ENCODE measurements at places on chromosomes 7 and 10.

DNA sequence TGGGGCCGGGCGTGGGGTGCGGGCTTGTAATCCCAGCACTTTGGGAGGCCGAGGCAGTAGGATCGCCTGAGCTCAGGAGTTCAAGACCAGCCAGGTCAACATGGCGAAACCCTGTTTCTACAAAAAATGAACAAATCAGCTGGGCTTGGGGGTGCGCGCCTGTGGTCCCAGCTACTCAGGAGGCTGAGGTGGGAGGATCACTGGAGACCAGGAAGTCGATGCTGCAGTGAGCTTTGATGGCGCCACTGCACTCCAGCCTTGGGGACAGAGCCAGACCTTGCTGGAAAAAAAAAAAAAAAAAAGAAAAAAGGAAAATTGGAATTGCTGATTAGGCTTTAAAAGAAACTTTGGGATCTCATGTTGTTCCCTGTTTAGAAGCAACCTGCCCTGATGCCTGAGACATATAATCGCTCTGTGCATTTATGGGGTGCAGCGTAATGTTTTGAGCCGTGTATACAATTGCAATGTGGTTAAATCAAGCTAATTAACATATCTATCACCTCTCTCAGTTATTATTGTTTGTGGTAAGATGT is 851 bp downstream of the AKR1E2 start:
- no peak for DNase-seq

DNA sequence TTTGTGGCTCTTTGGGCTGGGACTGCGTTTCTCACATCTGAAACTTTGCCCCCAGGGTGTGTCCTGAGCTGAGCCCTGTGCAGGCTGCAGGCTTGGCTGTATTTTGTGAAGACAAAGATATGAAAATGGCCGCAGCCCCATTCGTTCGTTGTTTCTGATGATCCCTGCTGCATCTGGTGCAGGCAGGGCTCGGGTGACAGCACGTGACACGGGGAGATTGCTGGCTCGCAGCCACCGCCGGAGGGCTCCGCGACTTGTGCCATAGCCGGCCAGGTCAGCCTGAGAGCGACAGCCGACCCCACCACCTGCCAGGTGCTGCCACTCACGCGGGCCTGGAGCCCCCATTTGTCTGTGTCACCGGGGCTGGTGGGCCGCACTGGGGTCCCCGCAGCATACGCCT is 81.3 kb downstream of the ZRANB1 start:
- DNase-seq = no peak

DNA sequence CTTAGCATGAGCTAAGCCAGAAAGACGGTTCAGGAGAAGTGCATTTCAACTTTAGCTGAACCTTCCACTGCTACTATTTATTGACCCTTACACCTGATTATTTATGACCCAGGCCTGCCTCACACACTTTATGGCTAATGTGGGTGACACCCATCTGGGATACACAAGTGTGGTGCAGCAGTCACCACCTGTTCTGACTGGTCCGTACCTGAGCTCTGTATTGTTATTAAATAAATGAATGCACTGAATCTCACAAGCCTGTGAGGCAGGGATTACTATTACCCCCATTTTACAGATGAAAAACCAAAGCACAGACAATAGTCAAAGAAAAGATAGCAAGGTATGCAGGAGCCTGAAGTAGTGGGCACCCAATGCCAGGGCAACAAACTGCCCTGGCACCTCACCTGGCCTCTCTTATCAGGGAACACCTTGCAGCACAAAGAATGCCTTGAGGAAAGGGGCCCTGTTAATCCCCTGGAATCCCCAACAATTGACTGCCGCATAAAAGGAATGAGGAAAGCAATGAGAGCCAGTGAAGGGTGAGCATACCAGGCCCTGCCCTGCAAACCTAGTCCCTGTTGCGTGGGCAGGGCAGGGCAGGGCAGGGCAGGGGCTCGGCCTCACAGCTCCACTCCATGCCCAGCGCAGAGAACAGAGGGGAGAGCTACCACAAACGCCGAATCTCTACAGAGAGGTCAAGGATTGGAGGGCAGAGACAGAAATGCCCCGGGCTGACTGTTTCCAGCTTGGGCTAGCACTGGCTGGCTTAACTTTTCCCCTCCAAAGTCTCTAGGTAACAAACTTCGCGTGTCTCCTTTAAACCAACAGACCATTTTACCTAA is 1.3 kb downstream of the ANXA11 start:
- peak; percentile 52 for DNase-seq

- no peak for DNase-seq
Measured at GRCh38 chr7:34844406-34844805, 186.4 kb downstream of the NPSR1 start.

GRCh38 chr7:92608380-92609322 is 18.5 kb upstream of the FAM133B start:
- DNase-seq = no peak

DNA sequence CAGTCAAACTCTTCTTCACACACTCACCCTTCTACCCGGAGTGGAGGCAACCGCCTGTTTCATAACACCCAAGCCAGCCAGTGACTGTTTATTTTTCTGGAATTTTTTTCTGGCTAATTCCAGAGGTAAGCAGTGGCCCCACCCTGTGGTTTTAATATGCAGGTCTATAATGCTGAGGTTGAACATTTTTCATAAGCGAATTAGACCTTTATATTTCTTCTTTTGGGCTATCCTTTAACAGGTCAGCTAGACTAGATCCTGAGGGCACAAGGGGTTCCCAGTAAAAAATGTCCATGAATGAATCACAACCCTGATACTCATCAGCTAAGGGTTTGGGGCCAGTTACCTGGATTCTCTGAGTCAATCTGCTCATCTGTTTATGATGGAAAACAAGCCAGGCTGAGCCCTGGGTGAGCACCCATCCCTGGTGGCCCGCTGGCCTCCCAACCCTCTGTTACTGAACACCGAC is 76.2 kb downstream of the GRB10 start:
- DNase-seq = no peak
